ENCODE measurements at places on chromosomes 11 and 22.

- no peak for DNase-seq
These were observed 18.3 kb downstream of the SMIM38 start for GRCh38 chr11:69173925-69174581.

GRCh38 chr11:130070846-130071200, 1.1 kb downstream of the APLP2 start:
- no peak for DNase-seq

DNA sequence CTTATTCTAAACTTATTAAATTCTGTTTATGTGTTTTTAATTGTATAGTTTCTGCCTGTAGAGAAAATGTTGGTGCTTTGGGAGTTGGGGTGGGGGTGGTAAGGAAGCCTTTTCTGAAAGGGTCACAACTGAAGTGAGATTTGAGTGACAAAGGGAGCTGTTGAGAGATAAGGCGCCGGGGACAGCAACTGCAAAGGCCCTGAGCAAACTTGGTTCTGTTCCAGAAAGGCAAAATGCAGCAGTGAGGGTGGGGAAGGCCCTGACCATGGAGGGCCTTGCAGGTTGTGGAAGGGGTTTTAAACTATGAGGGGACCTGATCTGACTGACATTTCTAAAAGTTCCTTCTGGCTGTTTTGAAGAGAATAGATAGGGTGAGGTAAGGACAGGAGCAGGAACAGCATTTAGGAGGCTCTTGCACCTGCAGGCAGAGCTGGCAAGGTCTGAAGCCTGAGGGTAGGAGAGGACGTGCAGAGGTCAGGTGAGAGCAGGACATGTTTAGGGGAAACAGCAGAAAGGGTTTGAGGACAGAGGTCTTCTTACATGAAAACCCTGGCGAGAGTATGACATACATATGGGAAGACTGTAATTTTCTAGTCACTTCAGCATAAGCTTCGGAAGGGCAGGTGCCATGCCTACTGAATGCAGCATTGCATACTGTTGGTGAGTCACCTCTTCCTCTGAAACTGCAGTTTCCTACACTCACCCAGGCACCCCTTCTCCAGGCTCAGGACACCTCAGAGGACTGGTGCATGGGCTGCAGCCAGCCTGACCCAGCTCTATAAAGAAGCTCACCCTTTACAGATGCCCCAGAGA, 190.7 kb downstream of the SNX19 start:
- DNase-seq, result no peak

GRCh38 chr22:46830841-46831240, 68.4 kb downstream of the TBC1D22A start:
- DNase-seq, result no peak

- no peak for DNase-seq
These were observed 18.5 kb downstream of the COMMD9 start for GRCh38 chr11:36270701-36271100.

DNA sequence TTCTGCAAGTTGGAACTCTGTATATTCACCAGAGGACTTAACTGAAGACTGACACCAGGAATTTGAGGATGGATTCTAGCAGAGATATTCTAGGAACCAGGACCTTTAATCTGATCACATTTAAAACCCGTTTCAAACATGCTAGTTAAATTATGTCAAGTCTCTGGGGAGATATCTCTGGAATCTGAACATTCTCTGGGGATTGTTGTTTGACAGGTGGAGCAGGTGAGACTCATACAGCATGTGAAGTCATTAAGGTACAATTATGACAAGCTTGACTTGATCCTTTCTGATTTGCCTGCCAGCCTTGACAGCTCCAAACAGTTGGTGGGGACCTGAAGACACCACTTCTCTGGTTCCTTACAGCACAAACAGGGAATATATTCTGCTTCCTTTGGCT, 100.3 kb downstream of the FAT3 start:
- DNase-seq, result no peak

DNA sequence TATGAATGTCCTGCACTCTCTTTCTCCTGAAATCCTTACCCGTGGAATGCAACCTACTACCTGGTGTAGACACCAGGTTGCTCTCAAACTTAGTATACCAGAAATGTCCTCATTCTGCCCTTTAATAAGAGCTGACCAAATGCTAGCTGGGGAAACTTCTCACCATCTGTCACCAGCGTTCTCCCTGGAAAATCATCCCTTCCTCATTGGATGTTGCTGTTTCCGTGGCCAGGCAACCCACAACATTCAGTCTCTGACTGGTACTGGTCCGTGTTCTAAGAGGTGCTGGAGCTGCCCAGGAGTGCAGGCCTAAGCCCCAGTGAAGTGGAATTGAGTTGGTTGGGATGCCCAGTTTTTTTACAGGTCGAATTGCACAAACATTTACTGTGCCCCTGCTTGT, 40.7 kb upstream of the RAB1B start:
- no peak for DNase-seq

GRCh38 chr11:78030429-78031325, 7.6 kb upstream of the KCTD14 start:
- DNase-seq, result peak; percentile 94

DNA sequence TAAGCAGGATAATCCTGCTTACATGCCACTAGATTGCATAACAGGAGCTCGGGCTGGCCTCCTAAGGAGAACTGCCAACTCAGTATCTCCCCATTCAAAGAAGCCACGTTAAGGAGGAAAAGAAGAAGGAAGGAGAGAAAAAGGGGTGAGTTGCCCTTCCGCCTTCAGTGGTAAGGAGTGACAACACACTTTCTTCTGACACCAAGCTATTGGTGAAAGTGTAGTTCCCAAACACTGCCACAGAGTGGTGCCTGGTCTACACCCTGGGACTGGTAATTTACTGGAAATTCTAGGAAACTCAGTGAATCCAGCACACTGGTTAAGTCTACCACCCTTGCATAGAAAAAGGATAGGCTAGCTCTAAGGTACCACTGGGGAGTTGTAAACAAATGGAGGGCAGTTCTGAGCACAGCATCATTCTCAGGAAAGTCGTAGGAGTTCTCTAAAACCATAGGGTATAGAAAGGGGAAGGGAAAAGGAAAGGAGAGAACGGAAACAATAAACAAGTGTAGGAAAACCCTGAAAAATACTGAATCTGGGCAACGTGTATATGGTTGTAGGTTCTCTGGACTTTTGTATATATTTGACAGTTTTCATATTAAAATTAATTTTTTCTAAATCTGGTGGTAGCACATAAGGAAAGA, 58.2 kb downstream of the RRAS2 start:
- DNase-seq, result peak; percentile 25

- no peak for DNase-seq
These were observed 25.9 kb downstream of the ALG9 start for GRCh38 chr11:111845276-111846028.

DNA sequence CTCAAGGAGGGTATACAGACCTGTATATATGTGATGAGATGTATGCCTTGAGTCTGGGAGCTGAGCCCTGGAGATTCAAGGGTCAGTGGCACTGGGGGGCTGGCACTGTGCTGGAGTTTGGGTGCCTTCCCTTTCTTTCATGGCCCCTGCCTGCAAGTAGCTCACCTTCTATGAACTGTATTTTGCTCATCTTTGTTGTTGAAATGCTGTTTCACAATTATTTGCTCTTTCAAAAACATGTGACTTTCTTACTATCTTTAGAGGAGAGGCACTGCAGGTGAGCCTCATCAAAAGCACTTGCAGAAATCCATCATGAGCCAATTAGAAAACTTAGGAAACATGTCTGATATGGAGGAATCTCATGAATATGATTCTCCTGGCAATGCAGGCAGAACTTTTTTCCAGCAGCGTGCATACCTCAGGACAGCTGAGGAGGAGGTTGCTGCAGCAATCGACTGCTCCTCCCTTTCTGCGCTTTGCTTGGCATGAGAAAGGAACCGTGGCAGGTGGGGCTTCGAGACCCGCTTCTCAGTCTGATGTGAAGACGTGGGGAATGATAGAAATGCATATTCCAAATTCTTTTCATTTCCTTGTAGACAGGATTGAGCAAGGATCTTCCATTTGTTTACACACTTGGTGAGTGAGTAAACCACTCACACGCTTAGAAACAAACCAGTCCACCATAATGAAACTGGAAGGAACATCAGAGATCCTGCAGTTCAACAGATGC, 178.4 kb upstream of the E2F8 start:
- DNase-seq, result no peak

- DNase-seq, result no peak
These were observed 1.4 kb downstream of the GSTT4 start for GRCh38 chr22:24003887-24004286.

DNA sequence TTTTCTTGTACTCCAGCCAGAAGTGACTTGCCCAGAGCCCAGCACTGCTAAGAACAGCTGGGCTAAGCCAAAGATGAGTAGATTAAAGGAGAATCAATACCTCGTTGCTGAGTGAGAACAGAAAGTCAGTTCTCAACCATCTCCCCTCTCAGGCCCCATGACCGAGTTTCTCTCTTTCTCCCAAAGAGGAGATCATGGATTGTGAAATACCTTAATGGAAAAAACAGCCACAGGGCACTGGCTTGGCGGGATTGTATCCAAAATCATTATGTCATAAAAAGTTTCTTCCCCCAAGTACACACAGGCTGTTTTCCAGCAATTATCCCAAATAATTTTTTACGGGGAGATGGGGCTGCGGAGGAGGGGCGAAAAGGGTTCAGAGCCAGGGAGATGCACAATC, 111.8 kb upstream of the TMEM45B start:
- no peak for DNase-seq

- no peak for DNase-seq
These were observed 41.2 kb upstream of the KLHL35 start for GRCh38 chr11:75474240-75474639.

- no peak for DNase-seq
These were observed 6.2 kb upstream of the IGSF22 start for GRCh38 chr11:18731949-18732821.

GRCh38 chr11:2525941-2526807, 81.4 kb downstream of the KCNQ1 start:
- no peak for DNase-seq

GRCh38 chr22:47396515-47396914, 634.1 kb downstream of the TBC1D22A start:
- no peak for DNase-seq

GRCh38 chr22:37926358-37926757, 20.3 kb downstream of the MICALL1 start:
- no peak for DNase-seq

DNA sequence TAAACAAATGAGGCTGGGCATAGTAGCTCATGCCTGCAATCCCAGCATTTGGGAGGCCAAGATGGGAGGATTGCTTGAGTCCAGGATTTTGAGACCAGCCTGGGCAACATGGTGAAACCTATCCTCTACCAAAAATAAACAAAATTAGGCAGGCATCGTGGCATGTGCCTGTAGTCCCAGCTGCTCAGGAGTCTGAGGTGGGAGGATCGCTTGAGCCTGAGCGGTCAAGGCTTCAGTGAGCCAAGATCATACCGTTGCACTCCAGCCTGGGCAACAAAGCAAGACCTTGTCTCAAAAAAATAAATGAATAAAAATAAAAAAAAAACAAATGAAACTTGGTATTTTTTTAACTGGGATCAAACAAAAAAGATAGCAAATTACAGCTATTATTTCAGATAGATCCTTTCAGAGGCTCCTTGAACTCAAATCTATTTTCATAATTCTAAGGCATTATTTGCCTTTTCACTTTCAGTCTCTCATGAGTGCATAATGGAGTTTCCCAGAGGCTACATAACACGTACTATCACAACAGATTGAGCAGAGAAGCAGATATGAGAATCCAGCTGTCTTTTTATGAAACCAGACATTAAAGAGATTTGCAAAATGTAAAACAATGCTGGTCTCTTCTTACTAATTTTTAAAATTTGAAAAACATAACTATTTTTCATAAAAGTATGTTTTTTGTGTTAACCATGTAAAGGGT, 23.1 kb downstream of the DDIAS start:
- DNase-seq, result no peak

GRCh38 chr22:31754813-31755212, 994 bp downstream of the DEPDC5 start:
- no peak for DNase-seq

GRCh38 chr11:77035580-77035979, 1.4 kb downstream of the B3GNT6 start:
- no peak for DNase-seq

DNA sequence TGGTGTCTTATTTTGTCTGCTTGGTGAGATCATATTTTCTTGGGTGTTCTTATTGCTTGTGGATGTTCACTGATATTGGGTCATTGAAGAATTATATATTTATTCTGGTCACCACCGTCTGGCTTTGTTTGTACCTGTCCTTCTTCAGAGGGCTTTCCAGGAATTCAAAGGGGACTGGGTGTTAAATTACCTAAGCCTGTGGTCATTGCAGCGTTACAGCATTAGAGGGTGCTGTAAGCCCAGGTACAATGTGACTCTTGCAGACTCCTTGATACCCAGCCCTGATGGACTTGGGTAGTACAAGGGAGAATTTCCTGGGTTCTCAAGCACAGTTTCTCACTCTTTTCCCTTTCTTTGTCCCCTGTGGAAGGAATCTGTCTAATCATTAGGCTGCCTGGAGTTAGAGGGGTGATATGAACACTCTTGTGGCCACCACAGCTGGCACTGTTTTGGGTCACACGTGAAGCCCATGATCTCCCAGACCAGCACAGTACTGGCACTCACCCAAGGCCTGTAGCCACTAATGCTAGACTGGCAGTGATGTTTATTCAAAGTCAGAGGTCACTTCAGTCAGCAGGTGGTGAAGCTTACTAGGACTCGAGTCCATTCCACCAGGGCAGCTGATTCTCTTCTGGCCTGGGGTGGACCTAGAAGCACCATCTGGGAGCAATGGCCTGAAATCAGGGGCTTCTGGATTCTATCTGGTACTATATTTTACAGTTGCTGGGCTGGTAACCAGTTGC, 56.1 kb upstream of the NARS2 start:
- no peak for DNase-seq

- no peak for DNase-seq
These were observed 436.9 kb downstream of the GUCY1A2 start for GRCh38 chr11:106581399-106581798.

DNA sequence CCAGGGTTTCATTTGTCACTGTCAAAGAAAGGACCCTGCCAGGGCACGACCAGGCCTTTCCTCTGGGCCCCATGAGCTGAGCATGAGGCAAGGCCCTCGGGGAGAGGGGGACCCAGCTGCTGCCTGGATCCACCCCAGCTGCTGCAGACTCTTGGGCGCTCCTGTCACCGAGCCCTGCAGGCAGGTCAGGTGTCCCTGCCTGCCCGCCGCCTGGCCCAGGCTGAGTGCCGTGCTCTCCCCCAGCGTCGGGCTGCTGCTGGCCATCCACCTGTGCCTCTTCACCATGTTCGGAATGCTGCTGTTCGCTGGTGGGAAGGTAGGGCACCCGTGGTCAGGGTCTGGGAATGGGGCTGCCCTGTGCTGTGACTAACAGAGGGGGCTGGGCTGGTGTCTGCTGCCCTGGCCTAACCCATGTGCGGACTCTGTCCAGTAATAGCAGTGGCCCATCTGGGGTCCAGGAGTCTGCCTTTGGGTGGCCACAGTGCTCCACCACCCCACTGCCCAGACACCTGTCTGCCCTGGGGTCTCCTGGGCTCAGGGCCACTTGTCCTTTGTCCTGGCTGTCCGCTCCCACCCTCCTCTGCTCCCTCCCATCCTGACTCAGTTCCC, 15.0 kb downstream of the TPCN2 start:
- DNase-seq, result no peak

- DNase-seq, result no peak
These were observed 445.2 kb downstream of the NTM start for GRCh38 chr11:131815590-131815989.
